ENCODE measurements at places on chromosomes 2 and 18.

- no peak for DNase-seq
Observed at GRCh38 chr2:203431391-203432185, 103.4 kb downstream of the ABI2 start.

GRCh38 chr2:112081262-112081661 is 26.2 kb downstream of the TMEM87B start:
- no peak for DNase-seq

DNA sequence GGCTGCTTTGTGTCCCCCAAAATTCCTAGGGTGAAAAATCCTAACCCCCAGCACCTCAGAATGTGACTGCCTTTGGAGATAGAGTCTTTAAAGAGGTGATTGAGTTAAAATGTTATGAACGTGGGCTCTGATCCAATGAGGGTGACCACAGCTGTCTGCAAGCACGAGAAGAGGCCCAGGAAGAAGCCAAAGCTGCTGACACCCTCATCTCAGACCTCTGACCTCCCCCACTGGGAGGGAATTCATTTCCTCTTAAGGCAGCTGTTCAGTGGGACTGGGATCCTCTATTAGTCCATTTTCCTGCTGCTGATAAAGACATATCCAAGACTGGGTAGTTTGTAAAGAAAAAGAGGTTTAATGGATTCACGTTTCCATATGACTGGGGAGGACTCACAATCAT is 544.4 kb downstream of the DCDC2C start:
- no peak for DNase-seq

DNA sequence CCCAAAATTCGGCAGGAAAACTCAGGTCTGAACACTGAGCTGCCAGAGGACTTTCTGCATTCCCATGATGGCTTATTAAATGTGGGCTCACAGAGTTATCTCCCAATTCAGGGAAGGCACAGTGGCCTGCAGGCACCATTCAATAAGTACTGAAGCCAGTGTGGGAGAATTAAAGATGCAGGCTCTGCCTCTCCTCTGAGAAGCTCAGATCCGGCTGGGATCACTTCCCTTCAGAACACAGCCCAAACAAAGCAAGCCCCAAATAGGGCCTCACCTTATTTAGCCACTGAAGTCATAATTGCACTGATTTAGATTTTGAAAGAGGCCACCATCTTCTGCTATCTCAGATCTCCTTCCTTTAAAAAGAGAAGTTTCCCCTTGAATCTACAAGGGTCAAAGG is 94.3 kb downstream of the MAPK4 start:
- no peak for DNase-seq

DNA sequence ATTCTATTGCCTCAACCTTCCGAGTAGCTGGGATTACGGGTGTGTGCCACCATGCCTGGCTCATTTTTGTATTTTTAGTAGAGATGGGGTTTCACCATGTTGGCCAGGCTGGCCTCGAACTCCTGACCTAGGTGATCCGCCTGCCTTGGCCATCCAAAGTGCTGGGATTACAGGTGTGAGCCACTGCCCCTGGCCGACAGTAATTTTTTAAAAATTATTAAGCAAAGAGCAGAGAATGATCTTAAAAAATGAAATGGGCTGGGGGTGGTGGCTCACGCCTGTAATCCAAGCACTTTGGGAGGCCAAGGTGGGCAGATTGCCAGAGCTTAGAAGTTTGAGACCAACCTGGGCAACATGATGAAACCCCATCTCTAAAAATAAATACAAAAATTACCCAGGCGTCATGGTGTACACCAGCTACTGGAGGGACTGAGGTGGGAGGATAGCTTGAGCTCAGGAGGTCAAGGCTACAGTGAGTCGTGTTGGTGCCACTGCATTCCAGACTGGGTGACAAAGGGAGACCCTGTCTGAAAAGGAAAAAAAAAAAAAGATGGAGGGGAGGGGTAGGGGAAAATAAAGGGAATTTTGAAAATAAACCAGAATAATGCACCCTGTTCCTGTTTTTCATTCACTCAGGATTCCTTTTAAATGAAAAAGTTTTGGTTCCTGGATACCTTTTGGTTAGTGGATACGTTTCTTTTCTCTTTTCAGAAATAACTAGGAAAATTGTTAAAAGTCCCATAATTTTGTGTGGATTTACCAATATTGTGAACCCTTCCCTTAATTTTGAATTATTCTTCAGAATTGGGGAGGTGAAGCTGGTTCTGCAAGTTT is 33.9 kb downstream of the MAP4K4 start:
- no peak for DNase-seq

- peak; percentile 34 for DNase-seq
Observed at GRCh38 chr2:74186038-74186437, 7.4 kb upstream of the MOB1A start.

DNA sequence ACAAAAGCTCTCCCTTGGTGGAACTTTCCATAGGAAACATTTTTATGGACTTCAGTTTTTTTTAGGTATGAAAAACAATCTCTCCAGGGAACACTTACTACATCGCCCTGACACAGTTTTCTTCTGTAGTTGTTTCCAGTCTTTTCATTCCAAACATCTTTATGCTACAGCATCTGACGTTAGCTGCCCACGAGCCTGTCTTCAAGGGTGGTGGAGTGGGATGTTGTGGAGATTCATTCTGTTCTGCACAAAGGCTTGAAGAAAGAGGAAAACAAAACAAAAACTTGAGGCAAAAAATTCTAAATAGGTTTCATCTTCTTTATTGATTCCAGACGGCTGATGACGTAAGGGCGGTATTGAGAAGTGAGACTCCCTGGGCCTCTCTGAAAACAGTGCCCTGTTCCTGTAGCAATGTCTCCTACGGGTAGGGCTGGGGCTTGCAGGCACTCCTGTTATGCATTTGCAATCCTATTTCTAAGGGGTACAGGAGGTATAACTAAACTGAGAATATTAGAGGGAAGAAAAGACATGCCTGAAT is 375.0 kb downstream of the RNF144A start:
- no peak for DNase-seq

GRCh38 chr2:196516564-196516963 is 123.0 kb upstream of the CCDC150 start:
- no peak for DNase-seq

DNA sequence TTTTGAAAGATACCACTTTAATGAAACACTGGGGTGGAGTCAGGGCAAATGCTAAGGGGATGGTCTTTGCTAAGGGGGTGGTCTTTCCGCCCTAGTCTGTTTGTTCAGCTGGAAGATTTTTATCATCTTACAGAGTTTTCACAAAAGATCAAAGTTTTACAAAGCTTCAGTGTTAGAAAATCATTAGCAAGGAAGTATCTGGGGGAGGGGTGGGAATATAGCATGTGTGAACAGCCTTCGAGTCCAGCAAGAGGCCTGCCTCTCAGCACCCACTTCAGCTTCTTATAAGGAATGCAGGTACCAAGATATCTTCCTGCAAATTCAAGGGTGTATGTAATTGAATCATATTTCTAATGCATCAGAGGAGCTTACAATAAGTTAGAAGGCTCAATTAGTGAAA is 112.9 kb downstream of the RAPGEF4 start:
- DNase-seq: no peak

DNA sequence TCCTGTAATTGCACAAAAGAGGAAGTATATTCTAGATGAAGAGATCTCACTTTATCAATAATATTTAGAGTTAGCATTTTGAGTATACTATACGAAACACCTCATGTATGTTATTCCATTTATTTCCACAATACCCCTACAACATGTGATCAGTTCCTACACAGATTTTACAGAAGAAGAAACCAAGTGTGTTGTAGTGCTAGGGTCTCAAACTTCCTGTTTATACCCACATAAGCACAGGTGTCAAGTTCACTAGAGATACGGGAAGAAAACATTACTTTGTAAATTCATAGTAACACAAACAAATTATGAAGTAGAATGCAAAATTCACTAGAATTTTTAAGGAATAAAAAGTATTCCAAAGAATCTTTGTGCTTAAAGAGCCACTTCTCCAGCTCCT is 46.4 kb downstream of the KCTD18 start:
- DNase-seq: no peak
